Panc1 (cell line): ENCODE measurements at places on chromosomes 5 and 9. TPM values are rescaled to one million over a fixed set of nuclear protein-coding genes. Genes with fewer than 3 reads are reported as not detected.

DNA sequence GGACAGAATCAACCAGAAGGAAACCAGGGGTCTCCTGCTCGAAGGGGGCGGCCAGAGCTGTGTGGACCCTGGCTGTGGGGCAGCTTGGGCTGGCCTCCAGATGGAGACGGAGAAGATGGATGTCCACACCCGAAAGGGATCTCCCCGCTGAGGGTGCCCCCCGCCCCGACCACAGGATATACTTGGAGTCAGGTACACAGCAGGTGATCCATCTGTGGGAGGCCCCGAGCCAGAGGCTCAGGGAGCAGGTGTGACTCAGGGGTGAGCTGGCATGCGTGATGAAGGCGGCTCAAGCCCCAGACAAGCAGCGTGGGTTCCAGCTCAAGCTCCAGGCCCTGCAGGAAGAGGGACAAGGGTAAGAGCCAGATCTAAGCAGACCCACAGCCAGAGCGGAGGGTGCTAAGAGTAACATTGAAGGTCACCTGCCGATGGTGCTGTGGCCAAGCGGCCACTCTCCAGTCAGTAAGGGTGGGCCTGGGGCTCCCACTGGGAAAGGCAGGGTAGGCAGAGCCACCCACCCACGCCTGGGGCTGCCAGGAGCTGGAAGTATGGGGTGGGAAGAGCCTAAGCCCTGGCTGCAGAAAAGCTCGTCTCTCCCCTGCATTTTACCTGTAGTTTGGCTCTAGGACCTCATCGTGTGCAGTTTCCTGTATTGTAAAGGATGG lies 30.6 kb upstream of the MVB12B start:
- no peaks in the 10 kb centered on the region for H3K27me3 ChIP-seq
- no peaks in the 10 kb centered on the region for H3K4me1 ChIP-seq
- H3K4me3 ChIP-seq = no peak overlapping the region
- no peak for DNase-seq
- no peak overlapping the region for H3K27ac ChIP-seq
- no peaks in the 10 kb centered on the region for H3K36me3 ChIP-seq

GRCh38 chr5:119287547-119288111 lies 68.2 kb upstream of the TNFAIP8 start:
- DNase-seq = no peak
- H3K36me3 ChIP-seq = no peaks in the 10 kb centered on the region
- H3K4me1 ChIP-seq = peaks cover 8% of the 10 kb centered on the region; the same call in 1 of the 2 replicates
- H3K27ac ChIP-seq = no peak overlapping the region

GRCh38 chr5:108320231-108320630 lies 61.7 kb downstream of the FBXL17 start:
- no peaks in the 10 kb centered on the region for H3K36me3 ChIP-seq
- no peaks in the 10 kb centered on the region for H3K27me3 ChIP-seq
- H3K4me3 ChIP-seq = no peak overlapping the region

- H3K36me3 ChIP-seq = peaks cover 12% of the 10 kb centered on the region; the same call in 1 of the 2 replicates
- no peak overlapping the region for H3K27ac ChIP-seq
- no peaks in the 10 kb centered on the region for H3K4me1 ChIP-seq
- H3K4me3 ChIP-seq = no peak overlapping the region
- no peak for DNase-seq
Measured at GRCh38 chr5:36180556-36181350, 28.8 kb downstream of the SKP2 start.

DNA sequence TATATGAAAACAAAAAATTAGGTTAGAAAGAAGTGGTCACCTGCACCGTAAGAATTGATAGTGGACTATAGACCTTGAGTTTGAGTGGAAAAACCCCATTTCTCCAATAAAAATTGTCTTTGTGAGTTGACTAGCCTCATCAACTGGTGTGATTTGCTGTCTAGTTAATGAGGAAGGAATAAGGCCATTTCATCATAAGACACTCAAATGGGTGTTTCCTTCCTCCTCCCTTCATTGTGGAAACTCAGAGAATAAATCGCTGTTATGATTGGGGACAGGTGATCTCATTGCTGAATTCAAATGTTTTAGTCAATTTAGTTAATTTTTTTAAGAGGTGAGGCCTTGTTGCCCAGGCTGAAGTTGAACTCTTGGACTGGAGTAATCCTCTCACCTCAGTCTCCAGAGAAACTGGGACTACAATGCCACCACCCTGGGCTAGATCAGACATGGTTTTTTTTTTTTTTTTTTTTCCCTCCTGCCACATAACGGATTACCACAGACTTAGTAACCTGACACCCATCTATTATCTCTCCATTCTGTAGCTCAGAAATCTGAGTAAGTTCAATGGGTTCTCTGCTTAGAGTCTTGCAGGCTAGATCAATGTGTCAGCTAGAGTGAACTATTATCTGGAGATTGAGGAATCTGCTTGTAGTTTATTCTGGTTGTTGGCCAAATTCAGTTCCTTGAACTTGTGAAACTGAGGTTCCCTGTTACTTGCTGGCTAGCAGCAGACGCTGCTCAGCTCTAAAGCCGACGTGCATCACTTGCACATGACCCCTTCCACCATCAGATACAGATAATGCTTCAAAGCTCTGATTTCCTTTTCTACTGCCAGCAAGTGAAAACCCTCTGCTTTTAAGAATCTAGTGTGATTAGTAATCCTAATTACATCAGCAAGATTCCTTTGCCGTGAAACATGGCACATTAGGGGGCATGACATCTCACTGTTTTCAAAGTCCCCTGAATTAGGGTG lies 663.8 kb upstream of the CDH9 start:
- no peak overlapping the region for H3K27ac ChIP-seq
- H3K27me3 ChIP-seq = no peaks in the 10 kb centered on the region
- H3K4me1 ChIP-seq = no peaks in the 10 kb centered on the region
- H3K4me3 ChIP-seq = no peak overlapping the region
- no peaks in the 10 kb centered on the region for H3K36me3 ChIP-seq

MAP3K1 gene
- total RNA-seq = 6.2 TPM

RFX3 gene
- 5.7 TPM for total RNA-seq

FGF1 gene
- total RNA-seq = not detected

ITGA1 gene
- 1.6 TPM for total RNA-seq

NR5A1 gene
- total RNA-seq = 2.5 TPM
